ENCODE measurements at places on chromosomes 6 and 20. TPM values are rescaled to one million over a fixed set of nuclear protein-coding genes. Genes with fewer than 3 reads are reported as not detected.
A peak's percentile ranks its signal among the peaks of the same experiment; 100 is the strongest.

The RBM39 gene
- 248 TPM for total RNA-seq

DNA sequence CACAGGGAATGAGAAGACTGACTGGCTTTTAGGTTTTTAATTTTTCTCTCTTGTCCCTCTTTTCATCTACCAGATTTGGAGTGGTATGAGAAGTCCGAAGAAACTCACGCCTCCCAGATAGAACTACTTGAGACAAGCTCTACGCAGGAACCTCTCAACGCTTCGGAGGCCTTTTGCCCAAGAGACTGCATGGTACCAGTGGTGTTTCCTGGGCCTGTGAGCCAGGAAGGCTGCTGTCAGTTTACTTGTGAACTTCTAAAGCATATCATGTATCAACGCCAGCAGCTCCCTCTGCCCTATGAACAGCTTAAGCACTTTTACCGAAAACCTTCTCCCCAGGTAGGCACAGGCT is 644 bp downstream of the MAD2L1BP start:
- DNase-seq, result peak; percentile 10

DNA sequence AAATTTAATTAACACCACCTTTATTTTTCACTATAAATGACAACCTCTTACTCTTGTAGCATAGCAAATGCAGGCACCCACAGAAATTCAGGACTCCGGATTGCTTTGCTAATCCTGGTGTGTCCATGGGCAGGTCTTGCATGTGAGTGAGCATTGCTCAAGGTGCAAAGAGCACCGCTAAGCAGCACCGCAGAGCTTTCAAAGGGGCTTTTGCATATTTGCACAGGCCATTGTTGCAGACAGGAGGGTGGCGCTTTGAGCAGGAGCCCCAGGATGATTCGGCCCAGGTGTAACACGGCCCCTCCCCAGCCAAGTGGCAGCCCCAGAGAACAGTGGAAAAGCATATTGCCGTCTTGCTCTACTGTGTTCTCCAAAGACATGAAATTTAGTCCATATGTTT is 293.2 kb downstream of the NRN1 start:
- peak; percentile 63 for DNase-seq

- no peak for DNase-seq
Observed at GRCh38 chr20:42123981-42124473, 505.9 kb upstream of the CHD6 start.

GRCh38 chr6:24761193-24761835 is 13.4 kb upstream of the GMNN start:
- peak; percentile 54 for DNase-seq

DNA sequence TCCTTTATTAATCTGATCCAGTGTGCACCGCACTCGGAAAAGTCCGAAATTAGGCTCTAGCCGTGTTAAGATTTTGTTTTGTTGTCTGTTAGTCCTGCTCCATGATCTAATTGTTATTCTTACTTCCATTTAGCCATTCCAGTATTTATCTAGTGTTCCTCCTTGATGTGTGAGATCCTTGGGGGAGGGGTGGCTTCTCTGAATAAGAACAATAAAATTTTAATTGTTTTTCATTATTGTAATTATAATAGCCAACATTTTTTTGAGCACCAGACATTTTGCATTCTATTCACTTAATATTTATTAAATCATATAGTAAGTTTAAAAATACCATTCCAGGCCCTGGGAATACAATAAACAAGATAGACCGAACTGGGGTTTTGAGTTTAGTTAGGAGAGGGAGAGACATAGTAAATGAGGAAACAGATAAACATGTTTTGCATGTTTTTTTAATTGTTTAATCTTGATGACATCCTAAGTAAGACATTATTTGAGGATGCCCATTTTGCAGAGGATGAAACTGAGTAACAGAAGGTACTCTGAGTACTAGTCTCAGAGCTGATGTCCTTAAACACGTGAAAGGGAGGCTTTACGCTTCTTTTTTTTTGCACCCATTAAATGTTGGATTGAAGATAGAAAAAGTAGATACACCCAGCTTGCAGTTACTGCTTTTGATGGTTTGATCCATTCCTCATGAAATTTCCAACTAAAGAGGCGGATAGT is 1.2 kb downstream of the CBFA2T2 start:
- DNase-seq, result no peak

The CCN5 gene
- not detected for total RNA-seq

DNA sequence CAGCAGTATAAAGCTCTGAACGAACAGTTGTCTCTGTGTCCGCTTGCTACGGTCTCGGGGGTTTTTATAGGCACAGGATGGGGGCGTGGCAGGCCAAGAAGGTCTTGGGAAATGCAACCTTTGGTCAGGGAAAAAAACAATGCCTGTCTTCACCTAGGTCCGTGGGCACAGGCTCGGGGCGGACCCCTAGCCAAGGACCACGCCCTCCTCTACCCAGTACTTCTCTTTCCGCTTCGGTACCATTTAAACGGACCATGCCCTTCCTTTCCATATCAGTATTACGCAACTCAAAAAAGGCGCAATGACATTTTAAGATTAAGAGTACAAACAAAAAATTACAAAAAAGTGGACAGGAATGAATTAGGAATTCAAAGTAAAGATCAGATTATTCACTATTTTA is 44.3 kb upstream of the SLC17A4 start:
- DNase-seq, result no peak

GRCh38 chr6:91879386-91879995 is 1292.6 kb upstream of the MAP3K7 start:
- DNase-seq, result no peak

- no peak for DNase-seq
Observed at GRCh38 chr6:25350573-25350972, 71.4 kb downstream of the CARMIL1 start.

DNA sequence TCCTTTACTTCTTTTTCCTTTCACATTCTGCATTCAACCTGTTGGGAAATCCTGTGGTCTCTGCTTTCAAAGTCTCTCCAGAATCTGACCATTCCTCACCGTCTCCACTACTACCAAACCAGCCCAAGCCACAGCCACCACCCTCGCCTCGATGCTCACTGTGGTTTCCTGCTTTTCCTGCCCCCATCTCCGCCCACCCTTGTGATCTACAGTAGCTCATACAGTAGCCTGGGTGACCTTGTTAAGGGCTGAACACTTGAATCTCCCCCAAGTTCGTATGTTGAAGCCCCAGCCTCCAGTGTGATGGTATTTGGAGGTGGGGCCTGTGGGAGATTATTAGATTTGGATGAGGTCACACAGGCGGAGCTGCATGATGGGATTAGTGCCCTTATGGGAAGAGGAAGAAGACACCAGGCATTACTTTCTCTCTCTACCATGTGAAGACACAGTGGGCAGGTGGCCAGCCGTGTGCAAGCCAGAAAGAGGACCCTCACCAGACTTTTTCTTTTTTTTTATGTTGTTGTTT is 189.0 kb upstream of the UST start:
- no peak for DNase-seq
